ENCODE measurements at places on chromosomes 16 and 17. TPM values are rescaled to one million over a fixed set of nuclear protein-coding genes. Genes with fewer than 3 reads are reported as not detected.
A peak's percentile ranks its signal among the peaks of the same experiment; 100 is the strongest.

DNA sequence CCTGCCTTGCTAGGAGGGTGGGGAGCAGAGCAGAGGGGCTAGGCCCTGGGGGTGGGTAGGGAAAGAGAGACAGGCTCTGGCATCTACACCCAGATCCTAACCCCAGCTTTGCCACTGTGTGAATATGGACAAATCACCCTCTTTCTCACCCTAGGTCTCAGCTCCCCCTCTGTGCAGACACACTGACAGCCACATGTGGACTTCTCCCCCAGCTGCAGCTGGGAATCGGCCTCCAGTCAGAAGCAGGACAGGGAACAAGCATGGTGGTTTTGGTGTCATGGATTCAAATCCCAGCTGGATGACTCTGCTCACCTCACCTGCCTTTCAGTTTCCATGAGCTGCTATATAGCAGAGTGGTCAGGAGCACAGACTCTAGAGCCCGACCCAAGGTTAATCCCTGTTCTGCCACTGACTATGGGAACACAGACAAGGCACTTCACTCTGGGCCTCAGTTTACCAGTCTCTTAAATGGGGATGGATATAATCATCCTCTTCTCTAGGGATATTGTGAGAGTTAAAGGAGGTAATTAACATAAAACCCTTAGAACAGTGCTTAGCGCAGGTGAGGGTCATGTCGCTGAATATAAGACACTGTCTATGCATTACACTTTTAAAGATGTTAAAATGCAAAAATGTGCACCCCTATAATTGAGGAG lies 26.2 kb upstream of the MAP3K14 start:
- DNase-seq: no peak

- no peak for DNase-seq
These were observed 540.1 kb upstream of the PSMD7 start for GRCh38 chr16:73756289-73757178.

DNA sequence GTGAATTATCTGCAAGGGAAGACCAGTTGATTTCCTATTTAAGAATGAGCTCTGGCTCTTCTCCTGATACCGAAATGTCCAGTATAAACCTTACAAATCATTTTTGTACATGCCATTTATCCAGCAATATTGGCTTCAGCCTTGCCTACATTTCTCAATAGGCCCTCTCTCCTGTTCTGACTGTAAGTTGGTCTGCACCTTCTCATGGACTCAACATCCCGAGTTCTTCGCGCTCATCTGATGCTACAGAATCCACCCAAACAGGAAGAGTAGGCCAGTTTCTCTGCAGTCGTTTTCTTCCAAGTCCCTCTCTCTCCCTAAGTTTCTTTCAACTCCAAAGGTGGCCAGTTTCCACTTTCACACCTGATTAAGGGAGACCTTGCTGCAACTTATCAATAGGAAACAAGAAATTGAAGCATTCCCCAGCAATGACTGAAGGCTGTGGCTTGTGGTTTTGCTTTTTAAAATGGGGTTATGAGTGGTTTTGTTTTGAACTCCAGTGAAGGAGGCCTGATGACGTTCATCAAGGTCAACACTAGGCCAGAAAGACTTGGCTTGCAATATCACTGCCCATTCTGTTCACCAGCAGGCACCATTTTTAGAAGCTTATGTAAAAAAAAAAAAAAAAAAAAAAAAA lies 383.0 kb downstream of the MAF start:
- no peak for DNase-seq

GRCh38 chr17:50501054-50501453 lies 7.2 kb upstream of the MYCBPAP start:
- peak; percentile 59 for DNase-seq

GRCh38 chr17:65755799-65756198 lies 194.4 kb upstream of the AXIN2 start:
- no peak for DNase-seq

DNA sequence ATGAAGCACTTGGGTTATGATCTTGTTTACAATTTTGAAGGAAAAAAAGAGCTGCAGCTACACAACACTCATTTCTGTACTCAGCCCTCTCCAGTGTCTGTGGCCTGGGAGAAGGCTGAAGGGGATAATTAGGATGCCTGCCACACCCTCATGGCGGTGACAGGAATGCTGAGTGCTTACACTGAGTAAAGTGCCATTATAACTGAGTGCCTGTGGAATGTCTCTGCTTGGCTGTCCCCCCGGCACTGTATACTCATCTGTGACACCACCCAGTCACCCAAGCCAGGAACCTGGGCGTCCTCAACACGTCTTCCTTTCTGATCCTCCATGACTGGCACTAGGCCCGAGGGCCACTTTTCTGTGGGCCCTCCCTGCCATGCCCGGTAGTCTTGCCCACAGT lies 3.5 kb upstream of the MRPL38 start:
- DNase-seq: no peak

DNA sequence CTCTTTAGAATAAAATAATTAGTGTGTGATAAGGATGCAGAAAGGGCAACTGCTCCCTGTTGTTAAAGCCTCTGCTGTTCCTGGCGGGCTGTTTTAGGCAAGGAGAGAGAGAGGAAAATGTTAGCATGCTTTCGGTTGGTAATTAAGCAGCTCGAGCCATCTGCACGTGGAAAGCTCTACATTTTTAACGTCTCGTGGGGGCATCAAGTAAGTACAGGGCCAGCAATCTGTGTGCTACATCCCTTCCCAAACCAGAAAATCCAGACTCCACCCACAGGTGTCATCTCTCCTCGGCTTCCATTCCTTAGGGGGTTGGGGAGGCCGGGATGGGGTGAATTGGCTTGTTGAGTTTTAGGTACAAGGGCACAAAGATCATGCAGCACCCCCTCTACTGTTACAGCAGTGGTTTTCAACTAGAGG lies 62.4 kb upstream of the MARCHF10 start:
- DNase-seq: no peak

GRCh38 chr17:59825533-59826322 lies 67.0 kb downstream of the TUBD1 start:
- DNase-seq: peak; percentile 37

DNA sequence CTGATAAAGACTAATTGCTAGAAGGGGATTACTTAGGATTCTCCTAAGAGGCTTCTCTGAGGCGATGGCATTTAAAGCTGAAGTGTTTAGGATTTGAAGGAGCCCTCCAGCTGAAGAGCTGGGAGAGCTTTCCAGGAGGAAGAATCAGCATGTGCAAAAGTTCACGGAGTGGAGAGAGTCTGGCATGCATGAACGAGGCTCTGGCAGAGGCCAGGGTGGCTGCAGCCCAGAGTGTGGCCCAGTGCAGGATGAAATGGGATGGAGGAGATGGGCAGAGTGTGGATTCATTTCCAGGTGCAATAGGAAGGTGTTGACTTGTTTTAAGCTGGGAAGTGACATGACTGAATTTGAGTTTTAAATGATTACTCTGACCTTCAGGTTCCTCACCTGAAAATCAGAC lies 249.0 kb upstream of the CCL2 start:
- DNase-seq: no peak

DNA sequence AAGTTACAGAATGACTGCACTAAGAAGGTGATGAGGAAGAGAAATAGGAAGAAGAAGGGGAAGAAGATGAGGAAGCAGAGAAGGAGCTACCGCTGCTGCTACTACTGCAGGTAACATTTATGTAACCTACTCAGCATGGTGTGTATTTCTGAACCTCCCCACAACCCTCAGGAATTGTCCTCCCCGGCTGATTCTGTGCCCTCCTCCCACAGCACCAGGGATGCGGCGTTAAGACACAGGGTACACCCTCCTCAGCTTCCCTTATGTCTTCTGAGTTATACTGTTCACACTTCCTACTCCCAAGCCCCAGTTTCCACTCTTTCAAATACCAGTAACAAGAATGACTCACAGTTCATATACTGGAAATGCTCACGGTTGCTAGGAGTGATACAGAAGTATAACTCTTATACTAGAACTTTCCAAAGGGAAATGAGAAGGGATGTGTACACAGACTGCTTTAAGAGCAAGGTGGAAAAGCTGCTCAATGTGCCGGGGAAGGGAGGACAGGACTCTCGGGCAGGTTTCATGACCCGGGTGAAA lies 224.5 kb upstream of the PSMD7 start:
- DNase-seq: no peak

GRCh38 chr16:79136955-79137354 lies 463.6 kb downstream of the MAF start:
- DNase-seq: no peak

DNA sequence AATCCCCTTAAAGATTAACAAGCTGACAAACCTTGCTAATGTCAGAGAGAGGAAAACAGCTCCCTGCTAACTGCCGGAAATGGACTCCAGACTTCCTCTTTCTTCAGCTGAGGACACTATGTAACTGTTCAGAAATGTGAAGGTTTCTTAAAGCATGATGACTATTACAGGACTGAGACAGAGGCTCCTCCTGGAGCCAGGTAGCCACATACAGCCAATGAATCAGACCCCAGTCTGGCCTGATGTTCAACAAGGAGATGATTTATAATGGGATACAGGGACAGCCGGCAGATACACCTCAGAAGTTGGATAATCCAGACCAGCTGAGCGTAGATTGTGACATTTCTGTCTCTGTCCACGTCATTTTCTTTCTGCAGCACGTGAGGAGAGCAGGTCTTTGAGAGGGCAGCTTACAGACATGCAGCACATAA lies 216.2 kb downstream of the HS3ST3A1 start:
- DNase-seq: no peak

DNA sequence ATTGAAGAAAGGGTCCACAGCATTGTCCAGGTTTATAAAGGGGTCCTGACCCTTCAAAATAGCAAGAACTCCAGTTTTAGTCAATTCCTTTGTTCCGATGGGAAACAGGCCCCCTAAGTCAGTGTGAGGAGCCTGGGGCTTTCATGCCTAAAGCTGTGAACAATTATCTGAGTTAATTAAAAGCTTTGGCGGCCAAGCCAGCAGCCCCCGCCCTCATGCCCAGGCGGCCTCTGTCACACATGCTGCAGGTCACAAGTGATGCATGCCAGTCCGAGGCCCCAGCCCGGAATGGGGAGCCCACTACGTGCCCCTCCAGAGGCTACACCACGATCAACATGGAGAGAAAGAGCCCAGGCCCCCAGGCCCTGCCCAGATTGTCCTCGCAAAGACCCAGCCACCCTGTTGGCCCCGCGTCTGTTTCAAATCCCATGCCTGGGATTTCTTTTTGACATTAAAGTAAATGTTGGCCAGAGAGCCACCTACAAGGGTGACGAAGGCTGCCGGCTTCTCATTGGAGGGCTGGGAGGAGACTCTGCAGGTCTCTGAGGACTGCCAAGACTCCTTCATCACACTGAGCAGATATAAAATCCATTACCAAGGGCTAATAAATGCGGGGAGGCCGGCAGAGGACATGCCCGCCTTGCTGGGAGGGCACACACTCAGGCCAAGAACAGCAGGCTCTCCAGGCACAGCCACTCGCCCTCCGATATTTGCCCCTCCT lies 14.5 kb upstream of the PITPNM3 start:
- no peak for DNase-seq

GRCh38 chr17:6429266-6429665 lies 5.7 kb downstream of the AIPL1 start:
- no peak for DNase-seq

DNA sequence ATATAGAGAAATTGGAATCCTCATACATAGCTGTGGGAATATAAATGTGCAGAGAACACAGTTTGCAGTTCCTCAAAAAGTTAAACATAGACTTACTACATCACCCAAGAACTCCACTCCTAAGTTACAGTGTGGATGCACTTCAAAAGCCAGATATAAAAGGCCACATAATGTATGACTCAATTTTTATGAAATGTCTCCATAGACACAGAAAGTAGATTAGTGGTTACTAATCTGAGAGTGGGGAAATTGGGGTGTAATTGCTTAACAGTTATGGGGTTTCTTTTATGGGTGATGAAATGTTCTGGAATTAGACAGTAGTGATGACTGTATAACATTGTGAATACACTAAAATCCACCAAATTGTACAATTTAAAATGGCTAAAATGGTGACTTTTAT lies 60.9 kb downstream of the CACNG1 start:
- no peak for DNase-seq

DNA sequence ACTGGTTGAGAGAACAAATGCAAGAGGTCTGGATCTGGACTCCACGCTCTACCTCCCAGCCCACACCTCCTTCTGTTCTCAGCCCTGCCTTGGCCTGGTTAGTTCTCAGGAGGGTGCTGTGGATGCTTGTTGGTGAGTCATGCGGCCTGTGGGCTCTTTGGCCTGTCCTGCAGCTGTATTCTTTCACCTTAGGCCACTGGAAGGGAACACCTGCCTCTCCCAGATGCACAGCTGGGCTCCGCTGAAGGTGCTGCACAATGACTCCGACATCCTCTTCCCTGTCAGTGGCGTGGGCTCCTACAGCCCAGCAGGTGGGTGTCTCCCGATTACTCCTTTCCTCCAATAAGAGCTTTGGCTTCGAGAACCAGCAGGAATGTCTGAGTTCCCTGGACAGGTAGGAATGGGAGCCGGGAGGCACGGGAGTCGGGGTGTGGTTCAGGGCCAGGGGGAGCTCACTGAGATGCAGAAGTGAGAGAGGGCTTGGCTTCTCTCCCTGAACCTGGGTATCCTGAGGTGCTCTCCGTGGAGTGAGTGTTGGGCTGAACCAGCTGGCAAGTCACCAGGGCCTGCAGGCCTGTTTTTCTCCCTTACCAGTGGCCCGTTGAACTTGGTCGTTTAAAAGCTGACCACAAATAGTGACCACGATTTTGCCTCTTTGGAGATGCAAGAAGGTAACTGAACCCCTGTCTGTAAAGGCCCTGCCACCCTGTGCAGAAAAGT lies 85.0 kb downstream of the SNX29 start:
- no peak for DNase-seq

DNA sequence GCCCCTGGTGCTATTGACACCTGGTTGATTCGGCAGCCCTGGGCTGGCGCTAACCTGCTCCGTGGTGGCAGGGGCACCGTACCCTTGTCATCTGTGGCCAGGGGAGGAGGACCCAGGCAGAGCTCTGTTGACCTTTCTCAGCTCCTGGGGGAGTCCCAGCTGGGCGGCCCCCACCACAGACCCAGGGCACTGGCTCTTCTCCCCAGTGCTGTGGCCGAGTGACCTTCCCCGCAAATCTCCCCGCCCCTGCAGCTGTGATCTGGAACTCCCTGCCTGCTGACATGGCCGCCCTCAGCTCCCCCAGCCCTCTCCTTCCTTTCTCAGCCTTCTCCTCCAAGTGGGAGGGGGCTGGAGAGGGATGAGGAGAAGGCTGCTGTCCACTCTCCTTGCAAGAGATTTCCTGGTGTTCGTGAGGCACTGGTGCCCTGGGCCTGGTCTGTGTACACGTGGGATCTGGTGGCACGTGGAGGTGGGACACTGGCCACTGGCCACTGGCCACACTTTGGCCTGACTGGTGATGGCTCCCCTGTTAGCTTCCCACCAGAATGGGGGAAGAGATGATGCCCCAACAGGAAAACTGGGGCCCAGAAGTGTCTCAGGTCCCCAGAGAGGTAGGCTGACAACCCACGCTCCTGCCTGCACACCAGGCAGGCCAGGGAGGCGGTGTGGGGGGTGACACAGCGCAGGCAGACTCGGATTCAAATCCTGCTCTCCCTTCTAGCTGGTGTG lies 8.2 kb downstream of the FMNL1 start:
- DNase-seq: no peak

DNA sequence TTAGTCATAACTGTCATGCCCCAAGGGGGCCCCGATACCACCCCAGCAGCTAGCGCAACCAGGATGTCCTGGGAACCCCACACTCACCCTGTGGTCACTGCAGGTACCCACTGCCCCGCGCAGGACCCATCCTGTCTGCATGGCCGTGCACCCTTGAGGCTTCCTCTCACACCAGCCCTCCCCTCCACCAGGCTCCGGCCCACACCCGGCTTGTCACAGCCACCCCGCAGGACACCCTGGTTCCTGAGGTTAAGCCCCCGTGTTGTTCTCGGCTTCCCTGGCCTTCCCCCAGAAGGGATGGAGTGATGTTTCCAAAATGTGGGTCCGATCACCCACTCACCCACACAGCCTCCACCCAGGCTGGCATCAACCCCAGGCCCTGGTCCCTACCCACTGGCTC lies 7.5 kb downstream of the DNASE1L2 start:
- DNase-seq: no peak

The SYNRG gene
- total RNA-seq: 19.4 TPM

The NUBP1 gene
- 21.1 TPM for total RNA-seq

The MYO15B gene
- total RNA-seq: 20.2 TPM

All from lung microvascular endothelial cell (primary cell).